ENCODE measurements at places on chromosomes 3 and 15.

DNA sequence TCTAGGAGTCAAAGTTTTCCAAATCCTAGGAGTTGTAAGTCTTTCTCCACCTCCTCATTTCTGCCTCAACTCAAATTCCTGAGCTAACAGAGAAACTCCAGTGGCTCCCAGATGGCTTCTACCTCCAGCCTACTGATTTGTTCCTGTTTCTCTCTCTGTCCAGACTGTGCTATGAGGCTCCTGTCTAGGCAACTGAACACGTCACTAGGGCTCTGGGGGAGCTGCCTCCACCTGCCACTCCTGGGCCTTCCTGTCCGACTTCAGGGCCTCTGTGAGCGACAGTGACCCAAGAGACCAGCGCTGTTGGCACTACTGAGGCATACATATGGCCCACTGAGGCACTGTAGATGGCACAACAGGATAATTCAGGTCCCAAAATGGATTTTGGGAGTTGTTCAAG, 71.4 kb downstream of the EXOG start:
- DNase-seq, result no peak

- DNase-seq, result no peak
Measured at GRCh38 chr15:81242778-81243177, 46.1 kb downstream of the IL16 start.

DNA sequence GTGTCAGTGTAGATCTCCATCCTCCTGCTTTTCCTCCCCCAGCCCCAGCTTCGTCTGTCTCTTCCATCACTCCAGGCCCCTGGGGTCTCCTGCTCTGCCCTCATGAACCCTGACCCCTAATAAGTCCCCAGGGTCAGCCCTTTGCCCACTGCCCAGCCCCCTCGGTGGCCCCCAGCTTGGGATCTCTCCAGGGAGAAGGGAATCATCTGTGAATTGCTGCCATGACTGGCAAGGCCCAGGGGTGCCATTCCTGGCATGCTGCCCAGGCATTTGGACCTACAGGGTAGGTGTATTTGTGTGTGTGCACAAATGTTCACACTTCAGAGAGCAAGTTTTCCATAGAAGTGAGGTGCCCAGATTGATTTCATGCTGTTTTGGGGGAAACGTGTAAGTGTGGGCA, 5.9 kb upstream of the TBC1D21 start:
- DNase-seq, result no peak

DNA sequence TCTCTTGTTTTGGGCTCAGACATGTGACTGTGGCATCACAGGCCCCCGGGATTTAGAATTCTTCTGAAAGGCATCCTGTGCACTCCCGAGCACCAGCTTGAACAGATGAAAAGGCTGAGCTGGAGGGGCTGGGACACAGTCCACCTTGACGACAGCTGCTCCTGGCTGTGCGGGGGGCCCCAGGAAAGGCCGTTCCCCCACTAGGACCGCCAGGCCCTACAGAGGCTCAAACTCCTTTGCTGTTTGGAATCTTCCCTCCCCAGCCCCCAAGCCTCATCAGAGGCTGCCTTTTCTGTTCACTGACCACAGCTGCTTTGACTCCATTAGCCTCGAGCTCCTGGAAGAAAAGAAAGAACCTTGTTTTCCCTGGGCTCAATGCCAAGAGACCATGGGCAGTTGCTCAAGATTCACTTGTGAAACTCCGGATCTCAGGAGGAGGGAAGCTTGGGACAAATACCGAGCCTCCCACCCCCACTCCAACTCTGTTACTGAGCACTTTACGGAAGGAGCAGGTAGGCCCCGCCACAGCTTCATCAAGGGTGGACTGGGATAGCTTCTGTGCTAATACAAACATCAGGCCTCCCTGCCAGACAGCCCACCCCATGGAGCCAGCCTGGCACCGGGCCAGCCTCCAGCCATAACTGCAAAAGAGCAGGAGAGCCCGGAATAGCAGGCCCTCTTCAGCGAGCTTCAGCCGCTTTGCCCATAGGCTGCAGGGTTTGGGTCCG, 15.7 kb downstream of the CIDEC start:
- peak; percentile 66 for DNase-seq

- DNase-seq, result peak; percentile 50
Measured at GRCh38 chr3:11154953-11155325, 646 bp downstream of the HRH1 start.

GRCh38 chr15:74517096-74517495, 23.9 kb upstream of the ARID3B start:
- peak; percentile 44 for DNase-seq

DNA sequence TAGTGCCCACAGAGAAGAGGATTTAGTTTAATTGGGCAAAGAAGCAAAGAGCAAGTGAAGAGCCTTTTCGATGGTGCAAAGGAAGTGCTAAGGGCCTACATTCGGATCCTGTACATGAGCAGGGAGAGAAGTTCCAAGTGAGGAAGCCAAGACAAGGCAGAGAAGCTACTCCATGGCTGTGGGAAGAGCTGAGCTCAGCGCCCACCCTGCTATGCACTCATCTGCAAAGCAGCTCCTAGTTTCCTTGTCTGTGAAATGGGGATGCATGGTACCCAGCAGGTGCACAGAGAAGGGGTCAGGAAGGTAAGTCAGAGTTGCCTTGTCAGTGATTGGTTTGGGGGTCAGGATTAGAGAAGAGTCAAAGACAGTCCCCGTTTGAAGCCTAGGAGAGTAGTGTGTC, 126.5 kb downstream of the PDE8A start:
- no peak for DNase-seq

- peak; percentile 61 for DNase-seq
Measured at GRCh38 chr15:31365655-31366127, 39.1 kb downstream of the KLF13 start.

- DNase-seq, result no peak
Measured at GRCh38 chr3:63934041-63934866, 22.1 kb upstream of the SCAANT1 start.

GRCh38 chr15:97076011-97076410, 745.5 kb downstream of the NR2F2 start:
- no peak for DNase-seq

- DNase-seq, result peak; percentile 34
Measured at GRCh38 chr3:190217081-190217480, 96.4 kb upstream of the P3H2 start.

GRCh38 chr15:88748081-88748480, 55.2 kb upstream of the ACAN start:
- DNase-seq, result no peak

- DNase-seq, result no peak
Measured at GRCh38 chr3:127679534-127680145, 6.9 kb downstream of the ABTB1 start.

- DNase-seq, result no peak
Measured at GRCh38 chr3:45075821-45076625, 49.9 kb downstream of the CLEC3B start.

DNA sequence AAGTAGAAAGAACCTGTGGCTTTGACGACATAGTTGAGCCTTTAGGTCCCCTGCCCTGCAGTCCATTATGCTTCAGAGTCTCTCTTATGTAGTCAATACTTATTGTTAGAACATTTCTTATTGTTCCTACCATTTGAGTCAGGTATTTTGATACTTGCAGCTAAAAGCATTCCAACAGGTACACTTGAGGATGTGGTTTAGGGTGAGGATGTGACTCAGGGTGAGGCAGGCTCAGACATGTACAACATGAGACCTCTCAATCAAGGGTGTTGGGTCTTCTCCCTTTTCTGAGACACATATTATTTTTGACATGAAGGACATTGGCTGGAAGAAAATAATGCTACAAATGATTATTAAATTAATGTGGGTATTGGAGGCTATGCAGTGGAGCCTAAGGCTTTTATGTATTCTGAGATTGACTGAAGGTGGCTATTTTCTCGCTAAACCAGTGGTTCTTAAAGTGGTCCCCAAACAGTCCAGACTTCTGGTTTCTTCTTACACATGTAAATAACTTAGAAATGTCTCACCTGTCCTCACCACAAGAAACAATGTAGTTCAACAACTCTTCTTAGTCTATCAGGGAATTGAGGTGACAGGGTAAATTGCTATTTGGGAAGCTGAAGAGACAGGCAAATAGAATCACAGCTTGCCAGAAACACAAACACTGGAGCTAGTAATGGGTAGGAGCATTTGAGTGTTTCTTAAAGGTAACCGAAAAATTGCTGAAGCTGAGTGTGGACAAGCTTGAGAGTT, 135.5 kb upstream of the ZPLD1 start:
- DNase-seq, result peak; percentile 93

- DNase-seq, result no peak
Measured at GRCh38 chr3:16127249-16127648, 47.2 kb upstream of the GALNT15 start.

- no peak for DNase-seq
Measured at GRCh38 chr15:79204886-79205675, 77.4 kb upstream of the ANKRD34C start.

- DNase-seq, result peak; percentile 64
Measured at GRCh38 chr3:38039101-38039898, at the start of gene DLEC1. TSS of gene DLEC1 (plus strand) at chr3:38039208. CDS start at chr3:38039226, 18 bp downstream.

DNA sequence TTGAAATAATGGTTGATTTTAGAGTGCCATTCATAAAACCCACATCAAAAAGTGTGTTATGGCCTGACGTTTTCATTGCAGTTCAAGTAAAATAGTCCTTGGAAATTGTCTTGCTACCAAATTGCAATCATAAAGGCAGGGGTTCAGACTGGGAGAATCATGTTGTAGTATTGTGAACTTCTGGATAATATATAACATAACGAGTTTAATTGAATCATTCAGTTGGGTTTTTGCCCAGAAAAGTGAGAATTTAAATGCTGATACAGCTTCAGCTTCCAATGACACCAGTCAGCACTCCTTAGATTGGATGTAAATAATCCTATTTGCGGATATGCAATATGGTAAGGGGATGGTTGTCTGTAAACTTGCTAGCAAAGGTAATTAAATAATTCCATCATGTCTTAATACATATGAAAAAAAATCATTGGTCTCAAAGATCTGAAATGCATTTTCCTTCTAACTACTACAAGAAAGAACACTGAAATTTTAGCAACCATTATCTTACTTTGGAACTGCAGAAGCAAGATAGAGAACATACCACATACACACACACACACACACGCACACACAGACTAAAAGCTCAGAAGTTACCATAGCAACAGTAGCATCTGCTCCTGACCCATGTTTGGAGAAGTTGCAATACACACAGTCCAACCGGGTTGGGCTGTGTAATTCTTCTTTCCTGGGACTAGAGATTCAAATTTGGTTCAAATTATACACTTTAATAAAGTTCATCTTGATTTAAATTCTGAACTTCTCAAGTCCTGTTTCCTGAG, 686.2 kb upstream of the NR2F2 start:
- DNase-seq, result no peak

- no peak for DNase-seq
Measured at GRCh38 chr3:43644443-43644842, 22.6 kb upstream of the ANO10 start.

GRCh38 chr15:62068810-62069167, 2.0 kb downstream of the C2CD4A start:
- no peak for DNase-seq

DNA sequence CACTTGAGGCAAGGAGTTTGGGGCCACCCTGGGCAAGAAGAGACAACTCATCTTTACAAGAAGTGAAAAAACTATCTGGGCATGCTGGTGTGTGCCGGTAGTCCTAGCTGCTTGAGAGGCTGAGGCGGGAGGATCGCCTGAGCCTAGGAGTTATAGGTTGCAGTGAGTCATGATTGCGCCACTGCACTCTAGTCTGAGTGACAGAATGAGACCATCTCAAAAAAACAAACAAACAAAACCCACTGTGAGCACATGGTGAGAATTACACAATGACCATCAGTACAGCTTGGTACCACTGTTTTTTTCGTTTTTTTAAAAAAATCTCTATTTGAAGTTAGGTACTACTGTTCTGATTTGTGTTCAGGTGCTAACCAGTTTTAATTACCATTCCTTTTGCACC, 13.6 kb downstream of the VPS39 start:
- DNase-seq, result no peak

- no peak for DNase-seq
Measured at GRCh38 chr15:101451266-101451799, 38.2 kb downstream of the PCSK6 start.

DNA sequence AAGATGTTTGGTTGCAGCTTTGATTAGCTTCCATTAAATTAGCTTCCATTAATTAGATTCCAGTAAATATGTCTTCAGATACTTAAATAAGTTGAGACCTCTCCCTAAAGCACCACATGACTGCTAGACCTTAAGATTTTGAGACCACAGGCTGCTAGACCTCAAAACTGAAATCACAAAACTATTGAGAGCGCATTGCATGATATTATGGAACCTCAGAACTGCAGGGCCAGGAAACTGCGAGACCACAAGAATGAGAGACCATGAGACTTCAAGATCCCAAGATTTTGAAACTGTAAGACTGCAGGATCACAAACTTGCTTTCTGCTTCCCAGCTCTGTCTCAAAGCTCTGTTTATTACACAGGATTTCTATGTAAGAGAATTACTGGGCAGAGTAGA, 87.4 kb downstream of the TRIM42 start:
- no peak for DNase-seq

GRCh38 chr3:174270841-174271240, 588.3 kb upstream of the NAALADL2 start:
- peak; percentile 33 for DNase-seq

DNA sequence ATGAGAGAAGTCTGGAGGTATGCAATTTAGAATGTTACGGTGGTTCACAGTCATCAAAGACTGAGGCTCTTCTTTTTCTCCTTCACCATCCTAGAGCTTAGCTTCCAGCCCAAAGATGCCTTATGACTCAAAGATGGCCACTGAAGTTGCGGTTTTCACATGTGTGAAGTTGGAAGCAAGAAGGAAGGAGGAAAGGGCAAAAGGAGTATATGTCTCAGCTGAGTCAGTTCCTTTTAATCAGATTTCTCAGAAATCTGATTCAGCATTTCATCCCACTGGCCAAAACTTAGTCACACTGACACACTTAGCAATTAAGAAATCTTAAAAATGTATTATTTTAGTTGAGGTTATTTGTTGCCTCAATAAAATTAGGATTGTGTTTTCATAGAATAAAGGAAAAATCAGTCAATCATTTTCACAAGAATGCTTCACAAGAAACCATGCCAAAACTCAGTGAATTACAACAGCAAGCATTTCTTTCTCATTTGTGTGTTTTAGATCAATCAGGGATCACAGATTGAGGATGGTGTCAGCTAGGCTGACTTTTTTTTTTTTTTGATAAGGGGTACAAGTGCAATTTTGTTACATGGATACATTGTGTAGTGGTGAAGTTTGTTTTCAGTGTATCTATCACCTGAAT, 211.1 kb upstream of the GADL1 start:
- peak; percentile 81 for DNase-seq

DNA sequence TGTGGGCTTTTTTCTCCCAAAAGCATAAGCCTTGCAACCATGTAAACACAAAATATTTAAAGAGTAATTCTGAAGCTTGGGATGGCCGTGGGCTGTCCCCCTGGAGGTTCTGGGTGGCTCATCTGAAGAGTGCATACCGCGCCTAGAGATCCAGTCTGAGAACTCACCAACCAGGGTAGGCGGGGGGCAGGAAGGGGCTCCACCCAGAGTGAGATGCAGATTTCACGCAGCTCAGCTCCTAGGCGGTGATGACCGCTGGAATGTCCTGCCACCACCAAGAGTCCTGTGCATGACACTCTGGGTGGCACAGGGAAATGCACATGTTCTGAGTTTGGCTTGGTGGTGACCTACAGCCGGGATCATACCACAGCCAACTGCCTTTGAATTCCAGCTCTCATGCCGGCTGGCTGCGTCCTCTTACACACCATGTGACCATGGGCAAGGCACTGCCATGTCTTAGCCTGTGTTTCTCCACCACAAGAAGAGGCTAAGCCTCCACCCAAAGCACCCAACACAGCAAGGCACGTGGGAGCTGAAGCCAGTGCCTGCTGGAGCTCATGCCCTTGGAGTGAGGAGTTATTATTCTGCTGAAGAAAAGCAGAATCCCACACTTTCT, 125.1 kb upstream of the IQSEC1 start:
- no peak for DNase-seq

GRCh38 chr15:57675481-57676181, 30.9 kb upstream of the POLR2M start:
- DNase-seq, result peak; percentile 83

GRCh38 chr15:100125401-100126191, 216.2 kb downstream of the ADAMTS17 start:
- no peak for DNase-seq

Measured in kidney tubule cell (primary cell).